ENCODE measurements at places on chromosomes 16 and 17.

DNA sequence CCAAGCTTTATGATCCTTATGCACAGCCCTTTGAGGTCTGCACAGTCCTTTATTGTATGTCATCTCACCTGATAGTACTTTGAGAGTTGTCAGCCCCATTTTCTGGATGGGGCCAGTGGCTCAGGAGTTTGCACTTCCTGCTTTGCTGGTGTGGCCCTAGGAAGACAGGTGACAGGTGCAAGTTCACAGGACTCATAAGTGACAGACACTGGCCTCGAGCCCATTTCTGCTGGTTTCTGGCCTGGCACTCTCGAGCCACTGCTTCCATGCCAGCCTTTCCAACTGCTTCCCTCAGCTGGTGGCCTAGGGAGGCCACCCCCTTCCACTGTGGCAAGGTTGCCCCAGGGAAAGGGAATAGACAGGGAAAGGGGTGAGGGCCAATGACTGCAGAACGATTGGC is 84.4 kb upstream of the CCL1 start:
- DNase-seq, result no peak

GRCh38 chr17:9259419-9259818 is 238.1 kb downstream of the NTN1 start:
- no peak for DNase-seq

- no peak for DNase-seq
These were observed 426.1 kb upstream of the DYNLRB2 start for GRCh38 chr16:80114699-80115098.

DNA sequence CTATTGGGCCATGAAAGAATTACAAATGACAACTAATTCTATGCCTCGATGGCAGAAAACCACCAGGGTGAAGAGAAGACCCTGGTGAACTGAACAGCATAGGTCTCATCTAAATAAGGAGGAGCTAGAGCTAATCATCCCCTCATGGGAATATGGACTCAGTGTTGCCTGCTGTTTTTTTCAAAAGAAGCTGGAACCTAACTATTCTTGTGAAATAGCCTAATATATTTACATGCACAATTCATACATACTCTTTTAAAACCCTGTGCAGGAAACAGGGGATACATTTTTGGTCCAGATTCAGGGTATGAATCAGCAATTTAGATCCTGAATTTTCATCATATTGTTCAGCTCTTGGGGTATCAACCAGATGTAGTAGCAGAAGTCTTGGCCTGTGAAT is 560.6 kb downstream of the TOX3 start:
- no peak for DNase-seq

- no peak for DNase-seq
These were observed 49.9 kb downstream of the TEX14 start for GRCh38 chr17:58641887-58642311.

GRCh38 chr17:72004011-72004427 is 116.8 kb upstream of the SOX9 start:
- DNase-seq, result peak; percentile 37

DNA sequence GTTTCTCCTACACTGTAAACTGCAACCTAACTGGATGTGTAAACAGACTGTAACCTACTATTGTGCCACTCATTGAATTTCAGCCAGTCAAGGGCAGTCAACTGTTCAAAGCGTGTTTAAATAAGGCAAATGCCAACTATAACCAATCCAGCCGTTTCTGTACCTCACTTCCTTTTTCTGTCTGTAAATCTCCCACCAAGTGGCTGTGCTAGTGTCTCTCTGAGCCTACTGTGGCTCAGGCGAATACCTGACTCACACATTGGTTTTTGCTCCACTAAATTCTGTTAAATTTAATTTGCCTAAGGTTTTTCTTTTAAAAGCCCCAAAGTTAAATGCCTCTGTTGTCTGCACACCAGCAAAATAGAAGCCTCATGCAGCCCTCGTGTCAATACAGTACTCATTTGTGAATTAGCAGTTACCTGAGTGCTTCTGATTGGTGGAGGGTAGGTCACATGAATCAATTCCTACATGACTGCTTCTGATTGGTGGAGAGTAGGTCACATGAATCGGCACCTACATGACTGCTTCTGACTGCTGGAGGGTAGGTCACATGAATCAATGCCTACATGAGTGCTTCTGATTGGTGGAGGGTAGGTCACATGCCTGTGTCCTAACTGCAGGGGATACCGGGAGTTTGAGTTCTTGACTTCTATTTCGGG is 31.1 kb upstream of the CCR7 start:
- DNase-seq, result no peak

GRCh38 chr16:86297866-86298757 is 212.2 kb upstream of the FOXF1 start:
- DNase-seq, result no peak

GRCh38 chr17:75516619-75517296 is 430 bp downstream of the TSEN54 start:
- no peak for DNase-seq

GRCh38 chr17:35738519-35739133 is 7.2 kb downstream of the RASL10B start:
- DNase-seq, result no peak

GRCh38 chr17:75785016-75785890 is 647 bp downstream of the UNK start:
- DNase-seq, result no peak

DNA sequence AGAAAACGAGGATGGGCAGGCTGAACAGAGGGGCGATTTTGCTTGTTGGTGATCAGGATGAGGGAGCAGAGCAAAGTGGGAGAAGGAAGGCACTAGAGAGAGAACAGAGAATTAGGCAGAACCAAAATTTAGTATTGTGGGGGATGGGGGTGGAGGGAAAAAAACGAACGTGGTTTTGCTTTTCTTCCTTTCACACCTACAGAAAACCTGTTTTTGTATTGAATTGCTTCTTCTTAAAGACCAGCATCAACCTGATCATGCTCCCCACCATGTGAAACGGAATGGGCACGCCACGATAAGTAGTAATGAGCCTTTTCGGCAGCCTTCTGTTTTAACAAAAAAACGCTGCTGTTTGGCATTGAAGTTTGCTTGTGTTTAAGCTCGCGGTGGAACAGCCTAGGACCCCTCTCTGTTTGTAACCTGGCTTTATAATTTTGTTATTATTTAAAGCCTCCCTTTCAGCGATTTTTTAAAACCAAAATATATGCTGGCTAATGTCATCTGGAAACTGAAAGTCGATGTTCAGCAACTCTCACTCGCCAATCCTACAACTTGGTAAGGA is 36.8 kb downstream of the ERCC4 start:
- peak; percentile 2 for DNase-seq

- DNase-seq, result no peak
These were observed 1747.9 kb downstream of the TP53TG3F start for GRCh38 chr16:35207059-35207999.

GRCh38 chr16:57358086-57358420 is 530 bp upstream of the CCL22 start:
- no peak for DNase-seq

GRCh38 chr16:84948851-84949610 is 62.3 kb downstream of the ZDHHC7 start:
- no peak for DNase-seq

GRCh38 chr16:3769013-3769412 is 51.7 kb upstream of the TRAP1 start:
- no peak for DNase-seq

DNA sequence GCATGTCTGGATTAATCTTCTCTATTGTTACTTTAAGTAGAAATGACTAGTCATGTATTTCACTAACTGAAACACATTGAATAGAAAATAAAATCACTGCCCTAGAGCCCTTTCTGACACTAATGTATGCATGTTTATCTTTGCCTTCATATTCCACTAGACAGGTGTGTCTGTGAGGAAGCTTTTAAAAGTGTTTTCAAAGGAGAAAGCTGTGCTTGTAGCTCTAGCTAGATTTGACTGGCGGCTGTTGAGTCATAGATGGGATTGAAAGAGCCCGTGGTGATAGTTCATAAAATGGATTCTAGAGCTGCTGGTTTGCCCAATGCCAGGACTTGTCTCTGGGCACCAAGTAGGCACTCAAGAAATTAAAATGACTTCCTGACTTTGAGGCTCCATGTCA is 189.0 kb upstream of the PIRT start:
- no peak for DNase-seq

DNA sequence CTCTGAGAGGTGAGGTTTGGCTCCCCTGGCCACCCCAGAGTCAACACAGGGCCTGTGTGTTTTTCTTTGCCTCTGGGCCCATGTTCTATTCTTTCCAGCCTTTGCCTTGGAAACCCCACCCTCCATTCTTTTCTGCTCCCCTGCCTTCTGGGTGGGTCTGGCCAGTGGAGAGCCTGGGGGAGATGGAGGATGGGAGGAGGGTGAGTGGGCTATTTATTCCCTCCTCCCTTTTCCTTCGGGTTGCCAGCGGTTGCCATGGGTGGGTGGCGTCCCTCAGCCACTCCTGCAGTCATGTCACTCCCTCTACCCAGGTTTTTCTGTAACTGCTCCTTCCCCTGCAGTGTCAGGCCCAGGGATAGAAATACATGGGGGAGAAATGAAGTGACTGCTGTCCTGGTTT is 15.5 kb downstream of the CMIP start:
- no peak for DNase-seq

GRCh38 chr16:61362585-61362984 is 673.7 kb downstream of the CDH8 start:
- DNase-seq, result no peak

DNA sequence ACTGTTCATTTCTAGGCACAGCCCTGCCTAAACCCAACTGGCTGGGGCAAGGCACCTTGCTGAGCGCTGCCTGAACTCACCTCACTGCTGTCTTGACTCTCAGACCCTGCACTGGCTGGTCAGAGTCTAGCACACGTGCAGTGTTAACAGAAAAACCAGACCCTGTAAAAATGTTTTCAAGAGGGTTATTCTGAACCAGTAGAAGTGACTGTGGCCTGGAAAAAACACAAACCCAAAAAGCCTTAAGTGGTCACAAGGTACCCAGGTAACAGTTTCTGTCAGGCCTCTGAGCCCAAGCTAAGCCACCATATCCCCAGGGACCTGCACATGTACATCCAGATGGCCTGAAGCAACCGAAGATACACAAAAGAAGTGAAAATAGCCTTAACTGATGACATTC is 6.1 kb upstream of the EIF4A3 start:
- no peak for DNase-seq

DNA sequence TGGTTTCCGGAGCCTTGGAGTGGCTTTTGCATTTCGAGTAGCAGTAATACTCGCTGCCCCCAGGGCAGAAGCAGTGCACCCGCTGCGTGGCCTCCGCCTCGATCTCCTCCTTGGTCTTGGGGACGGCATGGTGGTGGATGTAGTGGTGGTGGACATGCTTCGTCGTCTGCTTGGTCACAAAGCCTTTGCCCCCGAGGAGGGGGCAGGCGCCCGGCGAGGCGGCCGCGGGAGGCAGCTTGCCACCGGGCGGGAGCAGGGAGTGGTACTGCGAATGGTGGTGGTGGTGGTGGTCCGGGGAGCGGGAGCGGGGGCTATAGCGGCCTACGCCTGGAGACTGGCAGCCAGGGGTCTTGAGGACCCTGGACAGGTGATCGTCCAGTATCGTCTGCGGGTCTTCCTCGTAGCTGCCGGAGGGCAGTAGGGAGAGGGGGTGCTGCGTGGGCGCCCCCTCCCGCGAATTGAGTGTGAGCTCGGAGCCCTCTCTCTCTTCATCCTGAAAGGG is 24.1 kb downstream of the AXIN2 start:
- no peak for DNase-seq

- DNase-seq, result no peak
These were observed at the start of gene MLYCD for GRCh38 chr16:83898463-83899271. Gene MLYCD (plus strand): TSS chr16:83899115. CDS start chr16:83899145, 30 bp downstream.

DNA sequence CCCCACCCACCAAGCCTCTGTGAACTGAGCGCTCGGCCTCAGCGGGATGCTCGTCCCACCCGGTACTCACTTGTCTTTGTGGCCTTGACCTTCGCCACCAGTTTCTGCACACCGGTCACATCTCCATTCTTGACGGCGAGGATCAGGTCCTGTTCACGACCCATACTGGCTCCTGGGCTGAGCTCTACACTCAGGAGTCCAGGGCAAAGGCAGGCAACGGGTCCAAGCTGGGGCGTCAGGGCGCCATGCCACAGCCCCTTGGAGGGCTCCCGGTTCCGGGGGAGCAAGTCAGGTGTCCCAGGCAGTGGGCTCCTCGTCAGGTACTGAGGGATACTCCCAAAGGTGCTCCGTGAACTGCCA is 1.7 kb downstream of the CASKIN2 start:
- no peak for DNase-seq

- DNase-seq, result no peak
These were observed 1.1 kb upstream of the PHF23 start for GRCh38 chr17:7240375-7240774.

DNA sequence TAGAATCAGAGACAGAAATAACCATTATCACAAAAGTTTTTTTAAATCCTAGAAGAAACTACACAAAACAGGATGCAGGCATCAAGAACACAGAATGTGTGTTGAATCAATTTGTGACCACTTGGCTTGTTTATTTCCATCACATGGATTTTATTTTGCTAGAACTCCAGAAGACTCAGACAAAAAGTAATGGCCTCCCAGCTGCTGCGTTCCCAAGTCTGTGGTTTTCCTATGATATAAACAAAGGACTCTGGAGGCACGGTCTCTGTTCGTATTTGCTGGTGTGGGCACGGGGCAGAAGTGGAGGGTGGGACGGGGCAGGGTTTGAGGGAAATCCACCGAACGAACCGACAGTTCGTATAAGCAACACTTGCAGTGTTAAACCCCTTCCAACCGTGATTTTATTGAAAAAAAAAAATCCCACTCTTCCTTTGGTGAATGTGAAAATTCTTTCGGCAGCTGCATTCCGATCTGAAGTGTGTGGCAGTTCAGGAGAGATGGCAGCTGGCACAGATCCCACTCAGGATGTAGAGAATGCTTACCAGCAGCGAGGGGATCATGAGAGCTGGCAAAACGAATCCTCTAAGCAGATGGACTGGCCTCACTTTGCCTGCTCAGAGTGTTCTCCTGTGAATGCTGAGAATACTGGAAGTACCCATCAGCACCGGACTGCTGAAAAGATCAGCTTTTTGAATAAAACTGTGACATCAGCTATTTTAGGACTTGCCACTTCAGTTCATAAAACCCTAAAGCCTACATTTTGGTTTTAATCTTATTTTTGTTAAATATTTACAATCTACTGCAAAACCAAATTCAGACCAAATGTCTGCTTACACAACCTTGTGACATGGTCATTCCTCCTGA is 165.2 kb downstream of the VPS53 start:
- DNase-seq, result no peak

- no peak for DNase-seq
These were observed 2.0 kb upstream of the ANTKMT start for GRCh38 chr16:718922-719321.

DNA sequence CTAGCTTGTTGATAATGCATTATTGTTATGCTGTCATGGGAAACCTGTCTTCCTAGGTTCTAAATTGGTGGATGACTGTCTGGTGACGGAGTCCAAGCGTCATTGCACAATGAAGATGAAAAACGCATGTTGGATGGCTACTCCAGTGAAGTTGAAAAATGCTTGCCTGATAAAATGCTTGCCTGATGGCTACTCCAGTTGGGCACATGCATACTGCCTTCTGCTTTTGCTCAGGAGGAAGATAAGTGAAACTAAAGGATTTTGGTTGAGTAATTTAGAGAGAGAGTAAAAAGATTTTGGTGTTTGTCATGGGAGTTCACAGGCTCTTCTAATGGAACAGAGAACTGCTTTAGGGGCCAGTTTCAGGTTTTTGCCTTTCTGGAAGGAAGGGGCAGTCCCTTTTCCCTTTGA is 118.6 kb downstream of the PRKCA start:
- peak; percentile 53 for DNase-seq
